ENCODE measurements at places on chromosomes 7 and 10.

GRCh38 chr10:60310740-60311139, 78.9 kb downstream of the ANK3 start:
- DNase-seq: no peak

GRCh38 chr7:36310897-36311296, 78.8 kb upstream of the ANLN start:
- no peak for DNase-seq

DNA sequence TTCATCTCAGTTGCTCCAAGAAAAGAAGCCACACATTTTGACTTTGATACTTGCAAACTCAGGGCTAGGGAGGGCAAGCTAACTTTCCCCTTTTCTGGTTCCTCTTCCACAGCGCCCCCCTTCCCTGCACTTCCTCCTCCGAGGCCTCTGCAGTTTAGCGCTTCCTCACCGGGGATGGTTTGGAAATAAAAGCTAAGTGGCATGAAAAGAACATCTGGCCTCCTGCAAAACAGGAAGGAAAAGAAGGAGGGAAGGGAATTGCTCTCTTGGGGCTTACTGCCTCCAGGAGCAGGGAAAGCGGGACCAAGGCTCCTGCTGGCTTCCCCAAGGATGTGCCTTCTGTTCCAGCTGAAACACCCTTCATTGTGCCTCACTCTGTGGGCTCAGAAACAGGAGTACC, 42.3 kb downstream of the PRKCQ start:
- no peak for DNase-seq

- no peak for DNase-seq
Observed at GRCh38 chr7:82700741-82701140, 257.2 kb upstream of the CACNA2D1 start.

GRCh38 chr10:3803295-3803926, 18.4 kb upstream of the KLF6 start:
- no peak for DNase-seq

DNA sequence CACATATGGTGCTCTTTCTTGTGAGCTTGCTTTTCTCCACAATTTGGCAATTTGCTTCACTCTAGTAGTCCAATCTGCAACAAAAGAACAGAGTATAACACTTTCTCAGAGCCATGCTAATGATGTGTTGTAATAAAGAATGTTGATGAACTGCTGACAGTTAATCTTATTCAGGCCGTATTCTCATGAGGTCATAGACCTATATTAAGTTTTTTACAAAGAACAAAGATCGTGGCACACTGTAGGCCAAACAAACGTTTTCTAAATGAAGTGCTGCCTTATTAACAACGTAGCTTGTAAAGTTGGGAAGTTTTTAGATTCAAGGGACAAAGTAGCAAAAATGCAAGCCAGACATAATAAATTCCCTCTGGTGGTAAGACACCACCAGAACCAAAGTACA, 160.1 kb downstream of the GALNT11 start:
- no peak for DNase-seq

DNA sequence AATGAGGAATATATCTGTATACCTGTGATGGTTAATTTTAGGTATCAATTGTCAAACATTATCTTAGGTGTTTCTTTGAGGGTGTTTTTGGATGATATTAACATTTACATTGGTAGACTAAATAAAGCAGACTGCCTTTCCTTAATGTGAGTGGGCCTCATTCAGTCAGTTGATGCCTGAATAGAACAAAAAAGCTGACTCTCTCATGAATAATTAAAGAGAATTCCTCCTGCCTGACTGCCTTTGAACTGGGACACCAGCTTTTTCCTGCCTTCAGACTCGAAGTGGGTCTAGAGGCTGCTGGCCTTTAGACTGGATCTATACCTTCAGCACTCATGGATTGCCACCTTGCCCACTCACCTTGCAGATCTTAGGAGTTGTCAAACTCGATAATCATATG, 117.9 kb upstream of the TMEM168 start:
- peak; percentile 8 for DNase-seq

GRCh38 chr10:61757525-61758397, 95.0 kb downstream of the CABCOCO1 start:
- no peak for DNase-seq

DNA sequence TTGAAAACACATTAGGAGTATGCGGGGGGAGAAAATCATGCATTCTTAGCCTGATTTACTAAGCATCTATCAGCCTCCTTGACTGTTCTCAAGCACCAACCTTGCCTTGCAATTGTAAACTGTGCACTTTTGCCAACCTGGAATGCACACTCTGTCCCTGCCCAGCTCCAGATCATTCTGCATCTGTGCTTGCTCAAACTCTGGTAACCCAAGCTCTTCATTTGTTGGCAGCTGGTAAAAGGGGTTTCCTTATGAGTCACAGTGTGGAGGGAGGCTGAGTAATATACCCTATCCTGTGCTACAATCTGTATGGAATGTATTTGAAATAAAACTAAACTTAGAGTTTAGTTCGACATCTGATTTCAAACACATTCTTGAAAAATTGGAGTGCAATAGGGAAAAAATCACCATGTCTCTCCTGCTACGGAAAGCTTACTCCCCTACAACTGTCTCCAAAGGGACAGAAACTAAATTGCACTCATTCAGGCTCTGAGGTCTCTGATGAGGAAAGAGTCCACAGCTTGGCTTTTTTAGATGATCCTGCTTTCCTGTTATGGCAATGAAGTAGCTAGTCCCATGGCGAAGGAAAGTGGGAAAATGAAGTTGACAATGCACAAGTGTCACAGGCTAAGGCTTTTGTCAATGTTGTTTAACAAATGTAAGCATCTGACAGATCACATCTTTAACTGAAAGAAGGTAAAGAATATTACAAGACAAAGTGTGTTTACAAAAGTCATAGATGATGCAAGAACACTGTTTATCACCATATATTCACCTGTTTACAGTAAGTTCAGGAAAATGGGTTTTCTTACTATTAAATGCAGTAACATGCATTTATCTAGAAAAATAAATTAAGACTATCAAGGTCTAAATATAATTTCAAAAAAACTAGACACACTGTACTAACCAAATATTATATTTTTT, 61.9 kb downstream of the TES start:
- no peak for DNase-seq

DNA sequence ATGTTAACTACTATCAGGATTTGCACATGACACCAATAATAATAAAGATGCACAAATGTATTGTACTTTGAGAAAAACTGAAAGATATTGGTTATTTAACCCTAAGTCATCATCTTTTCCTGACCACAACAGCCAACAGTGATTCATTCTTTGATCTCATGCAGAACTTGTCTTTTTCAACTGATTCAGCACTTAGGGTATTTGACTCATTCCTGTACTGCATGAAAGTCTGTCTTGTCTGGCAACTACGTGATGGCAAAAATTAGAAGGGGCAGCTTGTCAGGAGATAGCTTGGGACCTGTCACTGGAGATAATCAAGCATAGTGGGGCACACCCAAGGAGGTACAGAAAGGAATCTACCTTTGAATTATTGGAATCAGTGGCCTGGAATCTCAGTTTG, 77.8 kb upstream of the LRRC17 start:
- no peak for DNase-seq

DNA sequence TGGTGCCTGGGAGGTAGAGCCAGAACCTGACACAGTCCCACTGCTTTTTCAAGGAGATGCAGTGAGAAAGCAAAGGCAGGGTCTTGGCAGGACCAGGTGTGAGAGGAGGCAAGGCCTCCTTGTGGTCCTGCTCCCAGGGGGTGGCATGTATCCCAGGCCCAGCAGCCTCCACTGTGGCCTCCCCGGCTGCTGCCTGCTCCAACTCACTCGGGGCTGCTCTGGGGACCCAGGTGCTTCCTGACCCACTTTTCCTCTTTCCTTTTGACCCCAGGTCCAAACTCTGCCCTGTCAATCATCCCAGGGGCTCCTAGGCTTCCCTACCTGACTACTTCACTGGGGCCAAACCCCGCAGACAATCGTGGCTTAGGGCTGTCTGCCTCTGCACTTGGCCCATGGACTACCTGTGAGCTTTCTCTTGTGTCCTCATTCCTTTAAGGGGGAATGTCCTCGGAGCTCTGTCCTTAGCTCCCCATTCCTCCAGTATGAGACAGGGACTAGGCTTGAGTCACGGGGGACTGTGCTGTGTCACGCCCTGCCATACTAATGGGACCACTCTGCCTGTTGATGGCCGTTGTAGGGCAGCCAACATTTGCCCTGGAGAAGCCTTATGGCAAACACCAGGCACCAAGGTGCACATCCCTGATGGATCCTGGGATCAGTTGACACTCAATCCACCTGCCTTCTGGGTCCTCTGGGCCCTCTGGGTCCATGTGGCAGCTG, 1.1 kb upstream of the AEBP1 start:
- no peak for DNase-seq

- no peak for DNase-seq
Observed at GRCh38 chr10:96834120-96834519, 2.0 kb downstream of the LCOR start.

GRCh38 chr7:104986628-104987259, 27.3 kb upstream of the KMT2E start:
- DNase-seq: no peak

DNA sequence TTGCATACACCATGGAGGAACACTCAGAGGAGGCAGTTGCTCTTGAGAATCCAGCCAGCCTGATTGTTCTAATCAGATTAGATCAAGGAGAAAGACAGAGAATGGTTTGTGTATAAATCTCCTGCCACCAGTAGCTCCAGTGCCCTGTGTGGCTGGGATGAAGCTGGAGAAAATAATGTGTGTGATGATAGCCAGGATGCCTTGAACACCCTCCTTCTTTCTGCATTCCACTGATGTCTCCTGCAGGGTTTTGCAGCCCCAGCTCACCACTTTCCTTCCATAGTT, 614.7 kb upstream of the FOXK1 start:
- no peak for DNase-seq

GRCh38 chr10:129965425-129965808, 1.3 kb upstream of the EBF3 start:
- no peak for DNase-seq

DNA sequence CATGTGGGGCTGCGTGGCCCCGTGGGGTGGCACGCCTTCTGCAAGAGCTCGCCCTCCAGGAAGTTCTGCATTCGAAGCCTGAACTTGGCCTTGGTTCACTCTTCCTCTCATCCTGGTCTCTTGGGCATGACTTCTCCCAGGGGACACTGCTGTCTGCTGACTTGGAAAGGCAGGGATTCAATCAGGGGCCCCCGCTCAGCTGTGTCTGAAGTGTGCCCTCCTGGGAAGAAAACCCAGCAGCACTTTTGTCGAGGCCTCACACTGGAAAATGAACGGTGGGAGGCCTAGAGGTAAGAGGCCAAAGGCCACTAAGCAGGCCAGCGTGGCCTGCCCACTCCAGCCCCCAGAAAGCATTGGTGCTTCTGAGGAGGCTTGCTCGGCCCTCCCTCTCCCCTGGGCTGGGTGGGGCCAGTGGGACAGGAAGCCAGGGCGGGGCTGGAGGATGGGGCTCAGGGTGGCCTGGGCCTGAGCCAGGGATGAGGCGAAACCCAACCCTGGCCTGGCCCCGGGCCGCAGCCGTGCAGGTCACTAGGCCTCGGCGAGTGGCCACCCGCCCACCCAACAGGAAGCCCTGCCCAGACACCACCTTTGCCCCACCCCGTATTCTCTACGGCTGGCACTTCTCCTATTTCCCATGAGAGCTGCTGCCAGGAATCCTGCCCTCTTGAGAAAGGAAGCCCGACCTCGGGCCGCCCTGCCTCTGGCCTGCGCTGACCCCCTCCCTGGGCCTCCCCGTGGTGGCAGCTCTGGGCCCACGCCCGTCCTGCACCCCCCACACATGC, 81.1 kb downstream of the ZMIZ1 start:
- no peak for DNase-seq

GRCh38 chr7:96016735-96017134, 244.4 kb downstream of the DYNC1I1 start:
- DNase-seq: no peak

DNA sequence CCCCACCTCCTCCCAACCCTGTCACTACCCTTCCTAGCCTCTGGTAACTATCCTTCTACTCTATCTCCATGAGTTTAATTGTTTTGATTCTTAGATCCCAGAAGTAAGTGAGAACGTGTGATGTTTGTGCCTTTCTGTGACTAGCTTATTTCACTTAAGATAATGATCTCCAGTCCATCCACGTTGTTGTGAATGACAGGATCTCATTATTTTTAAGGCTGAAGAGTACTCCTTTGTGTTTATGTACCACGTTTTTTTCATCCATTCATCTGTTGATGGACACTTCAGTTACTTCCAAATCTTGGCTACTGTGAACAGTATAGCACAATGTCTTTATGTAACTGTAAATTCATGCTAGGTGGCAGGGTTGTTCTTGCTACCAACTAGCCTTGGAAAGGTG, 461.6 kb downstream of the PLXDC2 start:
- no peak for DNase-seq

DNA sequence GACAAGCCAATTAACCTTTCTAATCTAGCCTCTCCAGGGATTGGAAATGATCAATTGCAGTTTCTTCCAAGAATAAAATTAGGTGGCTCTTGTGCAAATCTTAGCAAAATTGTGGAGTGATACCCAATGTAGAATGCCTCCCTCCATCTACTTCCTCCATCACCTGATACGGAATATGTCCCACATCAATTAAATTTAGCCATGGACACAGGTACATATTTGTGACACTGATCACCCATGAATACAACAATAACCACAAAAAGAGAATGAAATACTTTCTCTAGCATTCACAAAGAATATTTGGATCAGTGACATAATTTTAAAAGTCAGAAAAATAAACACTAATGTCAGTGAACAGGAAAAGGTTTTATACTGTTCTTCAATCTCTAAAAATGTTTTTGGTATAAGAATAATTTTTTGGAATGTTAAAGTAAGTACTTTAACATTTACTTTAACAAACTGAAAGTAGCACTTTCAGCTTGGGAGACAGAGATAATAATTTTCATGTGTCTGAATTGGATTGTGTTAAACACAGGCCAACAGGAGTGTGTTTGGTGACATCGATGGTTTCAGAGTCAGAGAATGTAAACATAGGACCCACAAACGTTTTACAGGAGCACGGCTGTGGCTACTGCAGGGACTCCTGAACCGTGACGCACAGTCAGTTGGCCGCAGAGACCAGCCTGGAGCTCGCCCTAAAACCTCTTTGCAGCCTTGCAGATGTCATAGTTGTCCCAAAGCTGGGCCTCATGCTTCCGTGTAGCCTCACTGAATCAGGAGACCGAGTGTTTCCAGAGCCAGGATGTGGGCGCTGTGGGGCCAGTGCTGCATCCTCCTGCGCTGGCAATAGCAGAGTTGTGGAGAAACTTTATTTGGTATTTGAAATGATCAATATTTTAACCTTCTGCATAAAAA, 7.2 kb downstream of the RBM20 start:
- no peak for DNase-seq

DNA sequence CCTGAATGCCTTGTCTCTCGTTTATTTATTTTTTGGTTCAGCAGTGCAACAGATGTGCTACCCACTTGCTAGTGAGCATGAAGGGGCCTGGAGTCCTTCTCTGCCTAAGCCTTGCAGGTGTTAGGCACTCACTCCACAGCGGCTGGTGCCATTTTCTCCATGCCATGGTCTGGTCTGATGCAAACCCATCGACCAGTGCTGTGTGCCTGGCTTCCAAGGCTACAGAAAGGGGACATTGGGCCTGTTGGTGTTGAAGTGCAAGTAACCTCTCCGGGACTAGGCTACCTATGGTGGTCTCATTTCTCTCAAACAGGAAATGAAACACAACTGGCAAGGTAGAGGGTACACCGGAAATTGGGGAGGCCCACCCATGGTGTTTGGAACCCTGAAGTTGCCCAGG, 198.1 kb downstream of the ADARB2 start:
- no peak for DNase-seq

- DNase-seq: no peak
Observed at GRCh38 chr7:39198556-39198955, 220.8 kb downstream of the POU6F2 start.
